ENCODE measurements at places on chromosomes 3 and 15.

GRCh38 chr3:34102288-34102687 is 303.9 kb downstream of the PDCD6IP start:
- DNase-seq: no peak

- DNase-seq: no peak
These were observed 20.7 kb upstream of the LPP start for GRCh38 chr3:188133219-188133618.

GRCh38 chr3:128313071-128313725 is 153.5 kb downstream of the DNAJB8 start:
- DNase-seq: no peak

- DNase-seq: no peak
These were observed 1.7 kb upstream of the PHGR1 start for GRCh38 chr15:40349163-40349562.

DNA sequence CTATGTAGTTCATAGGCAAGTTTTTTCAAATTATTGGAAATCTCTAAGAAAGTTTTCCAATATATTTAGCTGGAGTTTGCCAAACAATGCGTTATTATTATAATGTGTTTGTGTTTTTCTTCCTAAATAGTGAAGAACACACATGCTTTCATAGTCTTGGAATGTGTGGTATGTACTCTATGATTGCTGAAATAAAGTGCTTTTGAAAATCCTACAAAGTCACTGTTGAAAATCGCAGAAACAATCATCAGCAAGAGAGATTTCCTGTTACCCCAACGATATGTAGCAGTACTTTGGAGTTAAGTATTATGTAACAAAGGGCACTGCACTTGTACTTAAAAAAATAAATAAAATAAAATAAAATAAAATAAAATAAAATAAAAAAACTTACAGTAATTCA is 796.2 kb downstream of the NAALADL2 start:
- no peak for DNase-seq

GRCh38 chr3:17444865-17445264 is 297.6 kb downstream of the TBC1D5 start:
- no peak for DNase-seq

DNA sequence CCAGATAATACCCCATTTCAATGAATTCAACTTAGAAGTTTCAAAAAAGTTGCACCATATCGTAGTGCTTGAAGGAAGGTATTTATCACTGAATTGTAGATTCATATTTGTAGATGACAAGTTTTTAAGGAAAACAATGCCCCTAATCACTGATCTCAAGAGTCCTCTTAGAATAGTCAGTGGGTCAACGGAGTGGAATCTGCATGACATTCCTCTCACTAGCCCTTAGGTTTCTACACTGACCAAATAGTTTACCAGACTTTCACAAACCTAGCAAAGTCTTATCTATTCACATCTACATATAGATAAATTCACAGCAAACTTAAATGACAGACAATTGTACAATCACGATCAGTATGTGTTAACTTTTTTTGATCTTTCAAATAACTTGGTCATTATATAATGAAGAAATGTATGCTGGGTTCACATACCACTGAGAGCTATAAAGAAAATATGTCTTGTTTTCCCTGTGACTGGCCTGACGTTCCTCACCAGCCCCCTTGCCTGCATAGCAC is 35.7 kb upstream of the PHLDB2 start:
- no peak for DNase-seq

DNA sequence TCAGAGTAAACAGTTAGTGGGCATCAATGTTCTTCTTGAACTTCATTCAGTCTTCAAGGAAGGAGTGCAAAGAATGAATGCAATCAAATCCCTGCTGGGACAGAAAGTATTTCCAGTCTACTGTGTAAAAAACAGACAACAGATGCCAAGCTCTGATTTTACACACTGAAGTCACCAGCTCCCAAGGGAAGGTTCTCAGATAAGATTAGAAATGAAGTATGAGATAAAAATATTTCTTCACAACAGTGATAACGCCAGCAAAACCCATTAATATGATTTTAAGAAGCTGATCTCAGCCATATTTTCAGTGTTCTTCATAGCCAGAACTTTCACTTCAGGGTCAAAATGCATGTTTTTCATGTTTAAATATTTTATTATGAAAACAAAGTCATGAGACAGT is 265.6 kb downstream of the CTNNB1 start:
- DNase-seq: no peak

DNA sequence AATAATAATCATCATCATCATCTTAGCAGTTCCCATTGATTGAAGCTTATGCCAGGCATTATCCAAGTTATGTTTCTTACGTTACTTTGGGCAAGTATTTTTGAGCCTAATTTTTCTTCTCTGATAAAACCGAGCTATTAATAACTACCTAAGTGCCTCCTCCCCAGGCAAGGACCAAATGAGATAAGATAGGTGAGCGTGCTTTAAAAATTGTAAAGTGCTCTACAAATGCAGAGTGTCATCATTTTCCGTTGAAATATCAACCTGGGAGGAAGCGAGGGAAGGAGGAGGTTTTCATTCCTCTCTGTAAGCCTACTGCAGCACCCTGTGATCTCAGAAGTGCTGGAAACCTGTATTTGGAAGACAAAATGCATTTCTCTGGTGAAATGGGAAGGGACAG is 96.7 kb upstream of the MITF start:
- no peak for DNase-seq

- DNase-seq: no peak
These were observed 11.6 kb downstream of the RFX7 start for GRCh38 chr15:56232058-56232457.

DNA sequence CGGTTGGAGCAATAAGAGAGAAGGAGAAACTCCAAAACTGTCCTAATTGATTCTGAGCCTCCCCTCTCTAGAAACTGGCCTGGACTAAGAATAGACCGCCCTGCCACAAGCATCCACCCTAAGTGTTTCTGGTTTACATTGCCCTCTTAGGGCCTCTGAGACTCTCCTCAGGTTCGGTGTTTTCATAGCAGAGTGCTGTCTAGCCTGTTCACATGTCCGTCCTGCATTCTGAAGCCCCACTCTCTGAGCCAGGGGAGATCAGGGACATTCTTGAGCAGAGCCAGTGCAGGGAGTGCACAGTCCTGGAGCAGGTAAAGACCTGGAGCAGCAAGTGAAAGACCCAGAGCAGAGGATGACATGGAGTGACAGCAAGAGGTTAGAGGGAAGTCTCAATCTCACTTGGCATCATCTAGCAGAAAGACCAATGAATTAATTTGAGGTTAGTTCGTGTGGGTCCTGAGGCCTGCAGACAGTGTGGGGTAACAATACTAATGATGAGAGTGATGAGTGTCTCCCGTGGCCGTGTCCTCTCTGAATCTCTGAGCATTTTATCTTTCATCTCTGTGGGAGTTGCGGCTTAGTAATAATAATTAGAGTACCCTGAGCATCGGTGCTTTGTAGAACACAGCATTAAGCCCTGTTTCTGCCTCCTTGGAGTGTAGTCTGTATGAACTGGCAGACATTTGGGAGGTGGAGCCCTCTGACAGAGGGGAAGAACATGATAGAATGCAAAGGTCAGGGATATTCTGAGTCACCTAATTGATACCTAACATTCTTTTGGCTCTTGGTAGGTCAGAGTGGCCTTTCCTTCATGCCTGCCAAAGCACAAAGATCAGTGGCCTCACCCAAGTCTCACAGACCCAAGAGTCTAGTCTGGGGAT is 24.6 kb downstream of the MAPKBP1 start:
- DNase-seq: no peak

GRCh38 chr3:63936925-63937324 is 24.7 kb upstream of the SCAANT1 start:
- DNase-seq: no peak

DNA sequence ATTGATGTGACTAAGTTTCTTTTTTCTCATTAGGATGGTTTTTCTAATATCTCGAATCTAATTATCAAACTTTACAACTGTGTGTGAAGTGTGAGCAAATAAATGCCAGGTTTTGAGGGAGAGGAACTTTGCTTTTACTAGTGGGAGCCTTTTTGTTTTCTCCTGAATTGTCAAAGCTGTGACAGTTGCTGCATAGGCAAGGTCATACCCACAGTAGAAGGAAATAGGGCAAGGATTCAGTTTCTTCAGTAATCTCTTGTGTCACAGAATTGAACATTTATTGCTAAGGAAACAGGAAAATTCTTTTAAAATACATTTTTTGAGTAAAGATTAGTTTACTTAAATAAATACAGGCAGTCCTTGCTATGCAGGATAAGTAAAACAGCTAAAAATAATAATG is 19.5 kb downstream of the GMPS start:
- no peak for DNase-seq
